ENCODE measurements at places on chromosomes 13 and 19.

DNA sequence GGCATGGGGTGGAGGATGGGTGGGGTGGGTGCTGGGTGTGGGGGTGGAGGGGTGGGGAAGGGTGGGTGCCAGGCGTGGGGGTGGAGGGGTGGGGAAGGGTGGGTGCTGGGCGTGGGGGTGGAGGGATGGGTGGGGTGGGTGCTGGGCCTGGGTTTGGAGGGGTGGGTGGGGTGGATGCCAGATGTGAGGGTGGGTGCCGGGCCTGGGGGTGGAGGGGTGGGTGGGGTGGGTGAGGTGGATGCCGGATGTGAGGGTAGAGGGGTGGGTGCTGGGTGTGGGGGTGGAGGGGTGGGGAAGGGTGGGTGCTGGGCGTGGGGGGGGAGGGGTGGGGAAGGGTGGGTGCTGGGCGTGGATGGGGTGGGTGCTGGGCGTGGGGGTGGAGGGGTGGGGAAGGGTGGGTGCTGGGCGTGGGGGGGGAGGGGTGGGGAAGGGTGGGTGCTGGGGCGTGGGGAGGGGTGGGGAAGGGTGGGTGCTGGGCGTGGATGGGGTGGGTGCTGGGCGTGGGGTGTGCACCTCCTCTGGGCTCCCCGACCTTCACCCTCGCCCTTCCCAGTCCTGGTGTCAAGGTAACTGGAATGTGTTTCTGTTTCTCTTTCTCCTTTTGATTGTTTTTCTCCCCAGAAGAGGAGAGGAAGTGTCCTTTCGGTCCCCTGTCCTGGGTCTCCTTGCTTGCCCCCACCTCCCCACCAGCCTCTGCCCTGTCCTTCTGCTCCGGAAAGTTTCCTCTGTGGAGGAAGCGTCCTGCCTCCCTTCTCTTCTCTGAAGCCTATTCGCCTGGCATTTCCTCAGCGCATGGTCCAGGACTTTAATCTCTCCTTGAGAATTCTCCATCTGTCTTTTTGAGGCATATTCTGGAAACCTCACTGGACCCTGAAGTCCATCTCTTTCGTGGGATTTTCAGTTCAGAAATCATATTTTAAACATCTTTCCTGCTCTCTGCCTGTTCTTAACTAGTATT is 22.9 kb upstream of the CFAP97D2 start:
- no peak for DNase-seq

- DNase-seq: no peak
Measured at GRCh38 chr13:100106005-100106404, 17.1 kb downstream of the PCCA start.

DNA sequence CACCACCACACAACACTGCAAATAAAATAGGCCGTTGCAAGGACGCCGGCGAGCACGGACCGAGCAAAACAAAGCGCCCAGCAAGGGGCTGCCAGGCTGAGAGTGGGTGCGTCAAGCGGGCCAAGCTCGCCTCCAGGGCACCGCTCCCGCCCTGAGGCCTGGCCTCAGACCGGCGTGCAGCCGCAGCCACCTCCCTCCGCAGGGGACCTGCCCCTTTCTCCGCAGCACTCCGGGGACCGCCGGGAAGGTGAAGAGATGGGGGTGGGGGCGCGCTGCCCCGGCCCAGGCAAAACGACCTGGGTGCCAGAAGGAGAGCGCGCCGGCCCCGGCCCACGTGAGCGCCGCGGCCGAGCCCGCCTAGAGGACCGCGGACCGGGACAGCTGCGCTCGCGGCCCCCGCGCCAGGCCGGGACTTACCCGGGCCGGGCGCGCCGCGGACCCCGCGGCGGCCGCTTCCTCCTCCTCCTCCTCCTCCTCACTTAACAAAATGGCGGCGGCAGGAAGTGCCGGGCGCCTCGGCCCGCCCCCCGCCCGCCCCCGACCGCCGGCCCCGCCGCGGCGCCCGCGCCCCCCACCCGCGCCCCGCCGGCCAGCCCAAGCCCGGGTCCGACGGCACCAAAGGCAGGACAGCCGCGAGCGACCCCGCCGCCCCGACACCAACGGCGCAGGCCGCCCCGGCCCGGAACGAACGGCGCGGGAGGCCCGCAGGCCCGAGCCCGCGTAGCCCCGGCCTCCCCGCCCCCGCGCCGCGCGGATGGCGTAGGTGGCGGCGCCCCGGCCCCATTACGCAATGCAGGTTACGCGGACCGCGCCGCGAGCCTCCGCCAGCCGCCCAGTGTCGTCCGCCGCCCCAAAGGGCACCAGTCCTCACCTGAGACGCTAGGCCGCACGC is 674 bp downstream of the BRD4 start:
- DNase-seq: peak; percentile 77

- no peak for DNase-seq
Measured at GRCh38 chr19:23817519-23817918, 58.8 kb upstream of the ZNF681 start.

- no peak for DNase-seq
Measured at GRCh38 chr13:29883941-29884518, 33.6 kb upstream of the UBL3 start.

- DNase-seq: peak; percentile 86
Measured at GRCh38 chr19:7013678-7014077, 7.6 kb downstream of the MBD3L2B start.

DNA sequence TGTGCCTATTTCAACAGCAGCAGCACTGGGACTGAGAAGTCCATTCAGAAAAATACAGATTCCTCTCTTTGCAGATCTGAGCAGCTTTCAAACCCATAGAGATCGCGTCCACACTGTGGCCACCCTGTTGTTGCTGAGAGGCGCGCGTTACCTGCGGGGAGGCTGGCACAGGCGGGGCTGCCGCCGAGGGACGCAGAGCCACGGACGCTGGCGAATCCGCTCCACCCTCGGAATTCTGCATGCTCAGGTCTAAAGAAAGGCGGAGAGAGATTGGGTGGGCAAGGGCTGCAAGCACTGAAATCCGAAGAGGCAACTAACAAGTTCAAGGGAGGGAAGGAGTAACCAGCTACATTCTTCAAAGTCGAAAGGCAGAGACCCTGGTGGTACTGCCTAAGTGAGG is 63.0 kb downstream of the RFX2 start:
- DNase-seq: no peak

DNA sequence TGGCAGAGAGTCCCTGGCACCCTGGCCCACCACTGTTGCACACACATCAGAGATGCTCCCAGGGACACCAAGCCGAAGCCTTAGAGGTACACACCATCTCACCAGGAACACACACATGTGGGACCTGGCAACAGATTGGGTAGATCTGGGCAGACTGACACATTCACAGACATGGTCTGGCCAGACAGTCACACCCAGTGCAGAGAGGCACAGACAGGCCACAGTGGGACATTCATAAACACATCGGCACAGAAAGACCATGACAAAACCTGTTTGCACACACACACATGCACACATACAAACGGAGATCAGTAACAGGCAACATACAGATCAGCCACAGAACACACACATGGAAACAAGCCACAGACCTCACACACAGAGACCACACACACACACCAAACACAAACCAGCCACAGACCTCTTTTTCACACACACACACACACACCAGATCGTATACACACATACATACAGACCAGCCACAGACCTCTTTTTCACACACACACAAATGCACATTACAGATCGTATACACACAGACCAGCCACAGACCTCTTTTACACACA is 6.3 kb upstream of the JUNB start:
- DNase-seq: no peak

DNA sequence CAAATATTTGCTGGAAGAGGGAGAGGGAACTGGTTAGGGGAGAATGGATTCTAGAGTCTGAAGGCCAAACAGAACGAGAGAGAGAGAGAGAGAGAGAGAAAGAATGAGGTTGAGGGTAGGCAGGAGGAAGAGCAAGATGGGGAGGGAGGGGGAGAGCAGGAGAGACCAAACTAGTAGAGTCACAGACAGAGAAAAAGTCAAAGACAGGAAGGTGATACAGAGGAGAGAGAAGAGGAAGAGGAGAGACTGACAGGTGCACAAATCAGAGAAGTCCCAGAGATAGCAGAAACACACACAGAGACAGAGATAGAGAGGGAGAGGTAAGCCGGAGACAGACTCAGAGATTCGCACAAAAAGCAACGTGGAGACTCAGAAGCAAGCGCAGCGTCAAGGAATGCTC is 5.6 kb upstream of the CACNG6 start:
- no peak for DNase-seq

DNA sequence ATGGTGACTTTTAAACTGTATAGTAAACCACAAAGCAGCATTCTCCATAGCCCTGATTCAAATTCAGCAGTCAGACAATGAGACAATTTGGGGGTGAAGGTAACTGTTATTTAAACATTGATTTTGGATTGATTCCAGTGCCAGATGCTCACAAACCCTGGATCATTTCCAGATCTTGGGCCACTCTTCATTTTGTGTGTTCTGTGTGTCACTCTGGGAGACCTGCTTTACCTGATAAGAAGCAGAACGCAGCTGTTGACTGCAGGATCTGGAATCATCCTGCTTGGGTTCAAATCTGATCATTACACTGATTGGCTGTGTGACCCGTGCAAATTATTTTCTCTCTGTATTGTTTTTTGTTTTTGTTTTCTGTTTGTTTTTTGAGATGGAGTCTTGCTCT is 4.0 kb upstream of the PCDH8 start:
- DNase-seq: no peak

DNA sequence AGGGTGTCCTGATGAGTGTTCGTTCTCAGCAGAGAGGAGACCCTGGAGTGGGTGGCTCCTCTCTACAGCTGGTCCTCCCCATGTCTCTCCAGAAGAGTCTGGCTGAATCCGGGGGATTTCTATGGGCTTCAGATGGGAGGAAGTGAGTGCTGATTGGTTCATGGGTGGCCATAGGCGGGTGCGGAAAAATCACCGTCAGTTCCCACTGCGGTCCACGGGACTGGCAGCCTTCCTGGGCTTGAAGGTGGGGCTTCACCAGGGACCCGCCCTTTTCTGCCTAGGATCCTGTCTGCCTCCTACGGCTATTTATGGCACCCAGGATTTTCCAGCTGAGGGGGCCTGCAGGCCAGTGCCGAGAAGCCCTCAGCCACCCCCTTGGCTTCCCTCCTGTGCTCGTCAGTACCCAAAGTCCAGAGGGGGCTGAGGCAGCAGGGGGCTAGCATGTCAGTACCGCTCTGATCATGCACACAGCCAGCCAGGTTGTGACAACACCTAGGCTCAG is 18.4 kb downstream of the CPB2 start:
- DNase-seq: no peak

- peak; percentile 38 for DNase-seq
Measured at GRCh38 chr19:2770055-2771013, 12.7 kb downstream of the SGTA start.

GRCh38 chr13:29131881-29132668 is 311.9 kb downstream of the MTUS2 start:
- peak; percentile 6 for DNase-seq
